ENCODE measurements at places on chromosomes 1 and 21.

DNA sequence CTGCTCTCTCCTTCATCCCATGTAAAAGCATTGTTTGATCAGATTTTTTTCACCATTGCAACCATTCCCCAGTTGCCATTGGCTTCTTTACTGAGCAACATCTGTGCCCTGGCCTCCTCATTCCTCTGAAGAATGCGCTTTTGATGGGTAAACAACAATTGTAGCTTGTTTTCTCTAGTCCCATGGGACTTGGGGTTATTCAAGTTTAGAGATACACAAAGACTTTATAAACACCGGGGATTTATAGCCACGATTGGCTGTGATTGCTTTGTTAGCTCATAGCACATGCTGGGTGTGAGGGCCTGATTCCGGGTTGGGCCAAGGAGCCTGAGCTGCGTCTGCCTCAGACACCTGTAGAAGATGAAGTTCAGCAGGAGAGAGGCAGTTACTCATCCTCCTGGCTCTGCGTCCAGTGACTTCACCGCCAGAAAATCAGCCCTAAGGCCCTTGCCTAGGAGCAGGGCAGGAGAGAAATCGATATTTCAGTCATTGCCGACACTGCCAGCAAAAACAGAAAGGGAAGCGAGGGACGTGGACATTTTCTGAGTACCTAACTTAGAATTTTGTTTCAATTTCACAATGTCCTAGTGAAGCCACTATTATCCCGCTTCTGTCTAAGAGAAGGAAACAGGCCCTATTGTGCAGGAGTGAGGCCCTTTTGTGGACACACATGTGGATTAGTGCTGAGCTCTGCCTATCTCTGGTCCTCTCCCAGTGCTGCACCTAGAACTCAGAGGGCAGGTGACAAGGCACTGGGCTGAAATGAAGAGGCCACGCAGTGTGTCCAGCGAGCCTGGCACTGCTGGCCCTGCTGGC, 159.8 kb upstream of the USP24 start:
- H3K27ac ChIP-seq, result no peak overlapping the region
- H3K4me1 ChIP-seq, result no peaks in the 10 kb centered on the region
- no peaks in the 10 kb centered on the region for H3K36me3 ChIP-seq
- DNase-seq, result no peak

DNA sequence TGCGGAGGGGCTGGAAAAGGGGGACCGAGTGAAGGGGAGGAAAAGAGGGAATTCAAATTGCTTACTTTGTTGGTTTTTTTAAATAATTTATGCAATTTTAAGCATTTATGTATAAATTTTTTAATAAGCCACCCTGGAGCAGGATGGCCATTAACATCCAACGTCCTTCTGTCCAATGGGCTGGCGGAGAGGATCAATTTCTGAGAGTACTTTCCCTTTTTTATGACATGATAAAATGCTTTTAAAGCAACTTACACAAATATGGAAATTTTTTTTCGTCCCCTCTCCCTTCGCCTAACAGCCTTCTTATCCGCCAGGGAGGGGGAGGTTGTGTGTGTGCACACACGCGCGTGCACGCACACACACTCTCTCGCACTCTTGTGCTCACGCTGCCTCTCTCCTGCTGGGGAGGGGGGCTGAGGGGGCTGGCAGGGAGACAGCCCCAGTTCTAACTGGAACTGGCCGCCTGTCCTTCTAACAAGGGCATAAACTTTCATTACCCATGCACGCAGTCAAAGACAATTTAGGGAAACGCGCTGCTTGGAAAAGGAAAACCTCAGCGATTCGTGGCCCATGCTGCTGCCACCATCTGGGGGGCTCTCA, 123.2 kb downstream of the CASZ1 start:
- no peak overlapping the region for H3K27ac ChIP-seq
- no peak overlapping the region for H3K4me3 ChIP-seq
- H3K36me3 ChIP-seq, result no peaks in the 10 kb centered on the region
- no peaks in the 10 kb centered on the region for H3K4me1 ChIP-seq
- H3K27me3 ChIP-seq, result no peaks in the 10 kb centered on the region

GRCh38 chr1:69595486-69595885, 27.8 kb downstream of the LRRC7 start:
- H3K27ac ChIP-seq, result no peak overlapping the region
- H3K4me1 ChIP-seq, result no peaks in the 10 kb centered on the region
- H3K4me3 ChIP-seq, result no peak overlapping the region
- no peaks in the 10 kb centered on the region for H3K27me3 ChIP-seq

DNA sequence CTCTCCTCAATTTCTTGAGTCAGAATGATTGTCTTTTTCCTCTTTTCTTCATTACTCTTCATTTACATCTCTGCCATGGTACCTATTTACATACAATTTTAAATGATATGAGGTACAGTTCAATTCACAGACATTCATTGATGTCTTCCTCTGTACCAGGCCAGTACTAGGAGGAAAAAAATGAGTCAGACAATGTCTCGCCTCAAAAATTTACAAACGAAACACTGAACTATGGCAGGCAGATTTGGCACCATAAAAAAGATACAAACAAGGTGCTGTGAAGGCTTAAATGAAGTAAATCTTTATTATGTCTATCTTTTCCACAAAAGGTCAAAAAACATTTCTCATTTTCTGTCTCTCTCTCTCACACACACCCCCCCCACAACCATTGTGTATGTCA, 71.0 kb downstream of the RGS13 start:
- no peaks in the 10 kb centered on the region for H3K4me1 ChIP-seq
- H3K4me3 ChIP-seq, result no peak overlapping the region
- H3K36me3 ChIP-seq, result no peaks in the 10 kb centered on the region
- no peak for DNase-seq

- no peak overlapping the region for H3K4me3 ChIP-seq
- no peak overlapping the region for H3K27ac ChIP-seq
- H3K4me1 ChIP-seq, result no peaks in the 10 kb centered on the region
- H3K36me3 ChIP-seq, result peaks cover 22% of the 10 kb centered on the region
- no peaks in the 10 kb centered on the region for H3K27me3 ChIP-seq
These were observed 45.8 kb downstream of the MIGA1 start for GRCh38 chr1:77825131-77825709.

DNA sequence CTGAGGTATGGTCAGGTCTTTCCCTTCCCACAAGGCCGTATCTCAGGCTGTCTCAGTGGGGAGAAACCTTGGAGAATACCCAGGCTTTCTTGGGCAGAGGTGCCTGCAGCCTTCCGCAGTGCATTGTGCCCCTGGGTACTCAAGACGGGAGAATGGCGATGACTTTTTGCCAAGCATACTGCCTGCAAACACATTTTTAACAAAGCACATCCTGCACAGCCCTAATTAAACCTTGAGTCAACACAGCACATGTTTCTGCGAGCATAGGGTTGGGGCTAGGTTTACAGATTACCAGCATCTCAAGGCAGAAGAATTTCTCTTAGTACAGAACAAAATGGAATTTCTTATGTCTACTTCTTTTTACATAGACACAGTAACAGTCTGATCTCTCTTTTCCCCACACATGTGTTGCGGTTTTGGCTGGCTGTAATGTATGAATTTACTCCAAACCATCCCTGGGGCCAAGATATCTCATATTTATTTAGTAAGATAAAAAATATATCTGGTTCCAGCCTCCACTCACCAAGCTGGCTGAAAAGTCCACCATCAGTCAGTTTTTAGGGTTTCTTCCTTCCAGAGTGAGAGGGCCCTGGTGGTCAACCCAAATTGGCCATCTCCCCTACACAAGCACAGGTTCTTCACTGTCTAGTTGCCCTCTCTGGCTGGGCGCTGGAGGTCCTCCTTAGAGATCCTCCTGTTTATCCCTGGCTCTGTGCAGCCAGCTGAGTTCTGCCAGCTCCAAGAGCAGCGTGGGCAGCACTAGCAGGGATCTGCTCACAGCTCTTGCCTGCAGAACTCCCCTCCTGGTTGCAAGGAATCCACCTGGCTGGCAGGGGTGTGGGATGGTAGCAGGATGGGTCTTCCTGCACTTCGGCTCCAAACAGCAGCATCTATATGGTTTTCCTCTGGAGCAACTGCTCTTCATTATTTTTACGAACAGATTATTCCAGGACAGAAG, 2.6 kb downstream of the FAAH start:
- DNase-seq, result no peak
- H3K4me1 ChIP-seq, result no peaks in the 10 kb centered on the region
- no peak overlapping the region for H3K27ac ChIP-seq
- no peaks in the 10 kb centered on the region for H3K36me3 ChIP-seq

GRCh38 chr1:62951428-62951827, 167.5 kb downstream of the ATG4C start:
- no peak overlapping the region for H3K4me3 ChIP-seq
- H3K4me1 ChIP-seq, result no peaks in the 10 kb centered on the region
- peaks cover 7% of the 10 kb centered on the region for H3K27me3 ChIP-seq
- H3K27ac ChIP-seq, result no peak overlapping the region
- DNase-seq, result no peak
- no peaks in the 10 kb centered on the region for H3K36me3 ChIP-seq

- no peaks in the 10 kb centered on the region for H3K27me3 ChIP-seq
- H3K4me1 ChIP-seq, result no peaks in the 10 kb centered on the region
- no peak overlapping the region for H3K4me3 ChIP-seq
- no peak overlapping the region for H3K27ac ChIP-seq
- no peaks in the 10 kb centered on the region for H3K36me3 ChIP-seq
These were observed 345.1 kb downstream of the LMO4 start for GRCh38 chr1:87673748-87674147.

- H3K27me3 ChIP-seq, result no peaks in the 10 kb centered on the region
- no peak overlapping the region for H3K27ac ChIP-seq
- peaks cover 6% of the 10 kb centered on the region for H3K4me1 ChIP-seq
- H3K36me3 ChIP-seq, result peaks cover 25% of the 10 kb centered on the region
- DNase-seq, result no peak
These were observed 19.9 kb downstream of the RPL5 start for GRCh38 chr1:92851729-92852128.

- no peaks in the 10 kb centered on the region for H3K36me3 ChIP-seq
- H3K27ac ChIP-seq, result no peak overlapping the region
- H3K27me3 ChIP-seq, result peaks cover 42% of the 10 kb centered on the region
- DNase-seq, result no peak
These were observed 49.3 kb downstream of the VWA5B1 start for GRCh38 chr1:20339811-20340457.

DNA sequence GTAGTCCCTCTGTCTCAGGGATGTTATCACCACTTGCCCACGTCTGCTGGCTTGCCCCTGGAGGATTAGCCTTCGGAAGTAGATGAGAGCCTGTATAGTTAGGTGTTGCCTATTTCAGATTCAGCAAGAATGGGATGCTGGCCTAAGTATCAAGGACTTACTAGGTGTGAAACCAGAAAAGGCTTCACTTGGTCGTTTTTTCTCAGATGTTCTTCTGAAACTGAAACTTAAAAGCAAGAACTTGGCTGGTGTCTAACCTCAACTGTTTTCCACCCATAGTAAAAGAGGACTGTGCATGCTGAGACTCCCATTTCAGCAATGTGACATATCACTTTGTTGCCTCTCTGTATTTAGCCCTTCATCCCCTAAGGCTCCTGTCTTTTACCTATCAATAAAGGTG, 67.0 kb upstream of the LRRC53 start:
- no peak overlapping the region for H3K4me3 ChIP-seq
- no peak for DNase-seq
- H3K36me3 ChIP-seq, result no peaks in the 10 kb centered on the region
- no peaks in the 10 kb centered on the region for H3K4me1 ChIP-seq
- no peaks in the 10 kb centered on the region for H3K27me3 ChIP-seq
- H3K27ac ChIP-seq, result no peak overlapping the region

GRCh38 chr1:226943156-226943555, 3.1 kb downstream of the COQ8A start:
- H3K4me1 ChIP-seq, result peaks cover 7% of the 10 kb centered on the region
- no peak overlapping the region for H3K4me3 ChIP-seq
- H3K27me3 ChIP-seq, result no peaks in the 10 kb centered on the region
- no peak for DNase-seq

DNA sequence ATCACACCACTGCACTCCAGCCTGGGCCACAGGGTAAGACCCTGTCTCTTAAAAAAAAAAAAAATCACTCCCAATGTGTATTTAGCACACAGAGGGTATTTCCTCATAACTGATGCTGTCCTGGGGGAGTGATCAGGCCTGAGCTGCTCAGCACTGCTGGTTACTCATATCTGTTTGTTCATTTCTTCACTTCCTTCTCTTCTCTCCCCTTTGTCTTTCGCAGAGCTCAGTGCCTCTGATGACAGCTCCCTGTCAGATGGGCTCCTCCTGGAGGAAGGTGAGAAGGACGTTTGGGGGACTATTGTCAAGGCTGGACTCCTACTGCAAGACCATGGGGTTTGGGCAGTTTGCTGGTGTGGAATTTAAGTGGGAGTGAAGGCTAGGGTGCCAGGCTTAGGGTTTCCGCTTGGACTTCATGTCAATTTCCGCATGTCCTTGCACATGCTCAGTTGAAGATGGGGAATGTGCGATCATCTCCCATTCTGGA, 13.0 kb downstream of the INAVA start:
- peaks cover 27% of the 10 kb centered on the region for H3K27me3 ChIP-seq
- H3K4me1 ChIP-seq, result peaks cover 3% of the 10 kb centered on the region

DNA sequence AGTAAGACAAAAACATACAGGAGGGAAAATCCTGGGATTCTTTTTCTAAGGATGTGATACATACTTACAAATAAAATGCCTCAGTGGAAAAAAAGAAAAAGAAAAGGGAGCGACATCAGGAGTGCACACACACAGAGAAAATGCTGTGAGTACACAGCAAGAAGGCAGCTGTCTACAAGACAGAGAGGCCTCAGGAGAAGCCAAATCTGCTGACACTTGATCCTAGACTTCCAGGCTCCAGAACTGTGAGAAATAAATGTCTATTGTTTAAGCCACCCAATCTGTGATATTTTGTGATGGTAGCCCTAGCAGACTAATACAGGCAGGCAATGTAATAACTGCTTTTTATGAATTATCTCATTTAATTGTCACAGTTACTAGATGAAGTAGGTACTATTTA, 17.0 kb upstream of the TRIM45 start:
- no peak for DNase-seq
- no peak overlapping the region for H3K4me3 ChIP-seq
- H3K36me3 ChIP-seq, result no peaks in the 10 kb centered on the region
- no peak overlapping the region for H3K27ac ChIP-seq
- peaks cover 2% of the 10 kb centered on the region for H3K27me3 ChIP-seq
- H3K4me1 ChIP-seq, result no peaks in the 10 kb centered on the region

DNA sequence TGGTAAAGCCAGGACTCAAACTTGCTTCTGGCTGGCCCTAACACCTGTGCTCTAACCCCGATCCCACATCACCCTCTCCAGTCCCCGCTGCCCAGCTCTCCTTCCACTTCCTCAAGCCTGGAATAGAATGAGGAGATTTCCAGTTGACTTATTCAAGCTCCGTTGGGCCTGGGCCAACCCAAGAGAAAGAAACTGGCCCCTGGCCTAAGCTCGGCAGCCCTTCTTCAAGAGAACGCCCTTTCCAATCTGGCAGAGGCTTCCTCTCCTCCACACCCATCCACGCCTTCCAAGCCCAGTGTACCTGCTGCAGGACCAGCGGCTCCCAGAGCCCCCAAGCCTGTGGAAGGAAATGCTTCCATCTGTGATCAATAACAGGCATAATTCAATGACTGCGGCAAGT, 51.9 kb downstream of the LRRN2 start:
- H3K4me1 ChIP-seq, result no peaks in the 10 kb centered on the region
- H3K36me3 ChIP-seq, result no peaks in the 10 kb centered on the region
- no peak overlapping the region for H3K4me3 ChIP-seq
- DNase-seq, result no peak
